Stimulated activated CD8-positive, alpha-beta memory T cell treated with anti-CD3 and anti-CD28 coated beads, Interleukin-15, amount 100 ng/mL, for 24 hours (primary cell): ENCODE measurements at places on chromosomes 7 and 10.

- no peak for DNase-seq
Measured at GRCh38 chr10:78929541-78929940, 139.2 kb upstream of the ZMIZ1 start.

DNA sequence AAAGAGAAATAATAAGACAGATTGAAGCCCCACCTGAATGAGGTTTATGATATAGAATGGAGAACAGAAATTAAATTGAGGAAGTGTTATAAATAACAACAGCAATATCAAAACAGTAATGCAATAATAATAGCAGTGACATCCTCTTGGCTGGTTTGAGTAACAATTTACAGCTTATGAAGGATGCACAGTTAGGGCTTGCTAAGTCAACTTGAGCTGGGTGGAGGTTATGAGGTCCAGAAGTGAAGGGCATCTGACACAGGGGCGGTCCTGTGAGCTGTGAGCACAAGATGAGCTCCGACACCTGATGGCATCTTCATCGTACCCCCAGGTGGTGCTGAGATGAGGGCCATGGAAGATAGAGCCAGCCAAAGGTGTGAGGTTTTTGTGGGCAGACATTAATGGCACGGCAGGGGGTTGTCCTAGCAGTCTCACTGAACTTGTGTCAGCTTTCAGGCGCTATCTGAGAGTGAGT is 30.5 kb downstream of the ARHGAP22 start:
- DNase-seq = no peak

DNA sequence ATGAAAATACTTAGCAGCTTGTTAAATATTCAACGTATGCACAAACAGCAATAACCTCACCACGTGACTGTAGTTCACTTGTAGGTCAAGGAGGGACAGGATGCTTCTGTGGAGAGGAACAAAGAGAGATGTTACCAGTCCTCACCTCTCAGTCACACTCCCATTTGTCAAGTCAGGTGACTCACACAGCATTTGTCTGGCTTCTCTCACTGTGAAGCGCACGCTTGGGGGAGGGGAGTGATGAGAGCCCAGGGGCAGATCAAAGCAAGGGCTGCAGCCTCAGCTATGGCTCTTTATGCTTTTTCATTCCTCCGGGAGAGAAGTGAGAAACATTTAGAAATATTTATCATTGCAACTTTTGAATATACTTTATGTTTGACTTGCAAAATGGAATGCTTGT is 2.9 kb upstream of the RBM20 start:
- no peak for DNase-seq

DNA sequence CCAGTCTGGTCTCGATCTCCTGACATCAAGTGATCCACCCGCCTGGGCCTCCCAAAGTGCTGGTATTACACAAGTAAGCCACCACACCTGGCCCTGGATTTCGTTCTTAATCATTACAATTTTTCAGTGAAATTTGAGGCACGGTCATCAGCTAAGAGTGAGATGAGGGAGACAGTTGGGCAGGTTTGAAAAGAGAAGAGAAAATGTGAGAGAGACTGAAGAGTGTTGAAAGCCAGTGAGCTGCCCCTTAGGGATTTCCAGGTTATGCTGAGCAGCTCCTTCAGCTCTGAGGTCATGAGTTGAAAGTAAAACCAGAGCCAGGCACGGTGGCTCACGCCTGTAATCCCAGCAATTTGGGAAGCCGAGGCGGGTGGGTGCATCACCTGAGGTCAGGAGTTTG is 5.9 kb upstream of the UPF2 start:
- no peak for DNase-seq

DNA sequence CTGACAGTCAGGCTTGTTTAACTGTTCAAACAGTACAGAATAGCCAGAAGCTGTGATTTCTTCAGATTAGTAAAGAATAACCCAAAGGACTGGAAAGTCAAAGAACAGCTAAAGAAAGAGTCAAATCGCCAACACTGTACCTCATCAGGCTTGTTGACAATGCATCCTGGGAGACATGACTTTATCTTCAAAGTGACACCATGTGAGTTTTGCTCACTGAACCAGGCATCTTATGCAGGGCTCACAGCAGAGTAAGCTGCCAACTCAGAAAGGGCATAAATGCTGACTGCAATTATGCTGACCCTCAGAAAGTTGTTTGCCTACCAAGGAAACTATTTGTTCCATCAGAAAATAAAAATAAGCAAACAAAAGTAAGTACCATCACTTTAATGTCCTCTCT is 96.4 kb downstream of the MAGI2 start:
- no peak for DNase-seq

DNA sequence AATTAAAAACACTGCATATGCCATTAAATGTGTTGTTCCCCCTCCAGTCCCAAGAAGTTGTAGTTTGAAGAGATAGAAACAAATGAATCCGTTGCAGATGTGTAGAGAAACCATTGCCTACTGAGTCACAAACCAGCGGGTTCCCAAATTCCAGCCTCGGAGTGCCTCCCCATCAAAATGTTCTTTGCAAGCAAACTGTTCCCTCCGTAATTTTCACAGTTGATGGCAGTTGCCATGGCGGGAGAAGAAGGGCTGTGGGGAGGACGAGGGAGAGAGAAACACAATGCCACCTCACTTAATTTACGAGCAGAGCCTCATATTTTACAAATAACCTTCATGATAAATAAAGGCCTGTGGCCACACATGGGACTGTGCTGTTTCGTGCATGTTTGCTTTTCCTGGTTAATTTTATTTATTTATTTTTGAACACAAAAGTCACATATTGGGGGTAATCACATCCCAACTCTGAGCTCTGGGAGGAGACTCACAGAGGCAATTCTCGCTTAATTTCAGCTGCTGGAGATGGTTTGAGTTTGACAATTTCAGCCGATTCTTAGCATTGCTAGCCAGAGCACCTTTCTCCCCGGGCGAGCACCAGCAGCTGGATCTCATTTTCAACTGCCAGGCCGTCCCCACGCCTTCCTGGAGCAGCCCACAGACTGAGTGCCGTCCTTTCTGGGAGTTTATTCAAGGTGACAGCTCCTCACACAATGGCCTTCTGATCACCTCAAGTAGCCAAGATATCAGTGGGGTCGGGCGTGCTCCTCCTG is 1084.2 kb downstream of the KCNMA1 start:
- no peak for DNase-seq

DNA sequence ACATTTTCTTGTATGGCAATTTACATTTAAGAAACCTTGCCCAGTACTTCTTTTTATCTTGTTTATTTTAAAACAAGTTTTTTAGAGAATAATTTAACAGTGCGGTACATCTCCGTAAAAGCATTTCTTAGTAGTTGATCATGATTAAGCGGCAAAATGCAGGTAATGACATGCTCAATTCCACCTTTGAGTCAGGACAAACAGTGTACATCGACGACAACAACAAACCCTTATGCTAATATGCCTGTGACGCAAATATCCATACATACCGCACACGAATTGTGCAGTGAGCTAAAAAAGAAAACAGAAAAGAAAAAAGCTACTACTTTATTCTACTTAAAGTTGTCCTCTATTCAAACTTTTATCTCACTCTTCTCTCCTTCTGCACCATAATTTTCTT is 1.9 kb downstream of the MAGI2 start:
- DNase-seq = no peak

DNA sequence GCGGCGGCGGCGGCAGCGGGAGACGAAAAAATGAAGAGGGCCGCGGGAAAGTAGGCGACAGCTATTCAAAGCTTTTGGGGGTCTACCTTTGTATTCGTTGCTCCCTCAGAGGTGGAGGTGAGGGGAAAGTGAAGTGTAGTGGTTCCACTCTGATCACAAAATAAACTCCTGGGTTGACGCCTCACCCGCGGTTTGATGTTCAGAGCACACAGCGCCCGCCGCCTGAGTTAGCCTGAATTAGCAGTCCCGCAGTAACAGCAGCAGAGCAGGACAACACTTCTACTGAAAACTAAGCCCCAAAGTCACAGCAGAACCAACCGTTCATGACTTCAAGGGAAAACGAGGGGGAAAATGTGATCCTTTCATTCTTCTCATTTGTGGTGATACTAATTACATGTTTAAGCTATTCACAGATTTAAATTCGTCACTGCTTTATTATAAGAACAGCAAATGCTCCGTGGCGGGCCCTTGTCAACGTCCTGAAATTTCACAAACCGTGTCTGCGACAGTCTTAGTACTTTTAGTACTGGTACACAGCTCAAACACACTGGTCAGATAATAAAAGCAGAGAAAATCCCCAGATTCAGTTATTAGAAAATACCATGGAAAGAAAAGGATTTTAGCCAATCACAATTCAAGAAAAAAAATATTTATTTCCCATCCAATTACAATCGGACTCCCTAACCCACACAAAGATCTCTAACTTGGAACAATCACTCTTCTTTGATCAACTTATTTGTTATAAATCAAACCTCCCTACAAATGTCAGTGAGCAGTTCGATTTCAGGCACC is 563 bp upstream of the JMJD1C start:
- peak; percentile 6 for DNase-seq

DNA sequence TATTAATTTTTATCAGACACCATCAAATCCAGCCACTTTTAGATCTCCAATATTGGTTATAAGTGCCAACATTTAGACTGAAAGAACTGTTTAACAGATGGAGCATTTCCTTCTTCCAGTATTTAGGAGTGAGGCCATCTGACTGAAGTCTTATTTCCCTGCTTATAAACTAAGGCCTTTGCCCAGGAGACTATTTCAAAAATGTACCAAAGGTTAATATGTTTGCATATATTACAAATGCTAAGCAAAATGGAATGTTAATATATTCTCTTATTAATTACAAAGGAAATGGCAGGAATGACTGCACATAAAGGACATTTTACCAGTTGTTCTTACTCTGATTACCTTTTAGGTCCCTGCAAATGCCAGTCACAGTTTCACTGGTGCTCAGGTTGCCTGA is 238.9 kb upstream of the PLXNA4 start:
- DNase-seq = no peak

DNA sequence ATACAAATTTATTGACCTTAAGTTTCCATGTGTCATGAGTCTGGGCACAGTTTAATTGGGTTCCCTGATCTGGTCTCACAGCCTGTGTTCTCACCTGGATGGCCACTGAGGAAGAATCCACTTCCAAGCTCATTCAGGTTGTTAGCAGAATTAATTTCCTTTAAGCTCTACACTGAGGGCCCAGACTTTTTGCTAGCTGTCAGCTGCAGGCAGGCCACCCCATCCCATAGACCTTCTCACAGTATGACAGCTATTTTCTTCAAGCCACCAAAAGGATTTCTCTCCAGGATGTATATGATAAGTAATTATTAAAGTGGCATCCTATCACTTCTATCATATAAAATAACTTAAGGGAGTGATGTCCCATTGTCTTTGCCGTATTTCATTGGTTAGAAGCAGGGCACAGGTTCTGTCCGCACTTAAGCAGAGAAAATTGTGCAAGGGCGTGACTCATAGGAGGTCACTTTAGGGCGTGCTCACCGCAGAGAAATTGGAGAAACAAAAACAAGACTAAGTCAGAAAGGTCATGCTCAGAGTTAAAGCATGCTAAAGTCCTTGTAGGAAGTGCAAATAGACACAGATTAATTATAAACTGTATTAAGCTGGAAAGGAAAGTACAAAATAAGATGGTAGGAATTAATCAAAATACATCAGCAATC is 109.9 kb downstream of the AHR start:
- DNase-seq = no peak

GRCh38 chr10:78891741-78892140 is 177.0 kb upstream of the ZMIZ1 start:
- no peak for DNase-seq

DNA sequence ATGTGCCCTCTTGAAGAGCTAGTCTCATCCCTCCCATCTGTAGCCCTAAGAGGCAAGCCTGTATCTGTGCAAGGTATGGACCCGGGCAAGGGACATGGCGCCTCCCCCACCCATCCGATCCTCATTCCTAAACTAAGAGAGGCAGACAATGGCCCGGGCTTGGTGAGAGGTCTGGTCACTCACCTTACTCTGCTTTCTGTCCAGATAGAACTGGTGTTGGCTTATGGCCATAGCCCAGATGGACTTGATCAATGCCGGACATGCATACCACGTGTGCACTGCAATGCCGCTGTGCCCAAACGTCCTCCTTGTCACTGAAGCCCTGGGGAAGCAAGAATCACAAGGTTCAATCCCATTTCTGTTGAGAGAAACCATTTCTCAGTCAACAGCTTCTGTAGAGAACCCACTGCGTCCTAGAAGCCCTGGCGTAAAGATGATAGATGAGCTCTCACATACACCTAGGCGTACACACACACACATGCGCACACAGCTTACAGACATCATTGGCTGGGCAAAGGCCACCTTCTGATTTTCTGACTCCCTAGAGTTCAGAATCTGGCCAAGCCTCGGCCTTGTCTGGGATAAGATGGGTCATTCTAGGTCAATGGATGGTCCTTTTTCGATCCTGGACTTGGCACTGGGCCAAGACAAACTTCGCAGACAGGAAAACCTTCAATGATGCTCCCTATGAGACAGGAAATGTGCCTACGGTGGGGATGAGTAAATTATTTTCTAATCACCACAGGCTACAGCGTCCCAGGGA is 114.6 kb downstream of the PRPF18 start:
- DNase-seq = no peak

DNA sequence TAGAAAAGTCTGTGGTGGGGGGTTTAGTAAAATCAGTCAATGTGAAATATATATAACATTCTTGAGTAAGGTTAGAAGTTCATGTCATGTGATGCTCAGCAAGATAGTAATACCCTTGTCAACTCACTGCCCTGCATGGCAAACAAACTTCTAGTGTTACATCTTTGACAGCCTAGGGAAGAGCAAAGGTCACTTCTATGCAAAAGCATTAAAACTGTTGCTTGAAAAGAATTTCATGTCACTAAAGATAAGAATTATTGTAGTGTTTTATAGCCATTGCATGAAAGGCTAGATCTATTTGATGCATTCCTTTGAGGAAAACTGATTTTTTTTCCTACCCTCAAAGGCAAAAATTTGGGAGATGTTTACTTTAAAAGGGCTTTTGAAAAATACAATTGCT is 176.0 kb downstream of the SKAP2 start:
- no peak for DNase-seq

DNA sequence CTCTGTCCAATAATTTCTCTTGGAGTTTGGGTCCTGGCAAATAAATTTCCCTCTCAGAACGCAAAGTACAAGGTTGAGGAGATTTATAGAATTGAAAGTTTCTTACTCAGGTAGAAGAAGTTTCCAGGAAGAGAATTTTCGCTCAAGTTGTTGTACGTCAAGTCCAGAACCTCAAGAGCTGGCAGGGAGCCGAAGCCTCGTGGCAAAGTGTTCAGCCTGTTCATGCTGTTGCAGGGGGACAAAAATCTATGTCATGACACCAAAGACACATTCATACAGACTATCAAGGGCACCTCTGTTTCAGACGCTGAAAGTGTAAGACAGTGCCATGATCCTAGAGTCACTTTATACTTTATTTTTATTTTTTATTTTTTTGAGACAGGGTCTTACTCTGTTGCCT is 62.5 kb downstream of the RSU1 start:
- no peak for DNase-seq

GRCh38 chr7:151304856-151305255 is 36.8 kb upstream of the NUB1 start:
- no peak for DNase-seq

DNA sequence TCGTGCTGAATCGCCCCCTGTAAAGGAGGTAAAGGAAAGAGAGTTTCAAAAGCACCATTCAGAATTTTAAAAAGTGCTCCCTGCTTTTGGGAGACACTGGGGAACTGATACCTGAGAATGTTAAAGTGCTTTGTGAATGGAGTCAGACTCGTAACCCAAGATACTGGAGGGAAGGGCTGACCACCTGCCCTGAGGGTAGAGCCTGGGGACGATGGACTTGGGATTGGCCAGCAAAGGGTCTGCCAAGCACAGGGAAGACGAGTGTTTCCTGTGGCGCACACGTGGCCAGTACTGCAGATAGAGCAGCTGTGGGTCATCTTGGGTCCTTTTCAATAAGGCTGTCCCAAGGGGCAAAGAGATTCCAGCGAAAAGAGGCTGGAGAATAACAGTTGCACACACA is 1284.1 kb upstream of the AUTS2 start:
- DNase-seq = no peak
